Stimulated activated CD4-positive, alpha-beta T cell treated with anti-CD3 and anti-CD28 coated beads, Interleukin-12 subunit alpha, Interleukin-12 subunit beta, amount 100 ng/mL, for 48 hours (primary cell): ENCODE measurements at places on chromosomes 12 and 14.

GRCh38 chr12:2586156-2587038 is 208.4 kb upstream of the FKBP4 start:
- DNase-seq = no peak

GRCh38 chr14:99981806-99982205 is 83.4 kb upstream of the EVL start:
- no peak for DNase-seq

DNA sequence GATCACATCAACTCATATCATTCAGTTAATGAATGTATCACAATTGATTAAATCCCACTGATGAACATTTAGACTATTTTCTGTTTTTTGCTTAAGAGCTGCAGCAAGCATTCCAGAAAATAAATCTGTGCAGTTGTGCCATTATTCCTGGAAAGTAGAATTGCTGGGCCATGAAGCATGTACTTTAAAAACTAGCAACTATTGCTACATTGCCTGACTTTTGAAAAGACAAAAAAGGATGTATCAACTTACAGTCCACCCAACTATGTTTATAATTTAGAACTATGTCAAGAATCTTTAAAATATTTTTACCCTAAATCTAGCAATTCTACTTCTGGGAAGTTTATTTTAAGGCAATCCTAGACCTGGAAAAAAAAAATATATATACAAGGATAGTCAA is 33.4 kb upstream of the ERGIC2 start:
- no peak for DNase-seq

GRCh38 chr14:61941421-61942150 is 179.4 kb downstream of the SNAPC1 start:
- DNase-seq = no peak

- DNase-seq = no peak
Observed at GRCh38 chr12:112523856-112524255, 105.1 kb downstream of the PTPN11 start.

GRCh38 chr12:87444039-87444438 is 585.2 kb downstream of the C12orf50 start:
- no peak for DNase-seq

- DNase-seq = no peak
Observed at GRCh38 chr12:5083955-5084849, 40.5 kb downstream of the KCNA5 start.

GRCh38 chr12:47794679-47795078 is 21.6 kb downstream of the SLC48A1 start:
- no peak for DNase-seq

- no peak for DNase-seq
Observed at GRCh38 chr14:76882651-76883050, 56.4 kb downstream of the LRRC74A start.

GRCh38 chr14:73221945-73222344 is 15.4 kb upstream of the PAPLN start:
- no peak for DNase-seq
